ENCODE measurements at places on chromosomes 16 and 17.

DNA sequence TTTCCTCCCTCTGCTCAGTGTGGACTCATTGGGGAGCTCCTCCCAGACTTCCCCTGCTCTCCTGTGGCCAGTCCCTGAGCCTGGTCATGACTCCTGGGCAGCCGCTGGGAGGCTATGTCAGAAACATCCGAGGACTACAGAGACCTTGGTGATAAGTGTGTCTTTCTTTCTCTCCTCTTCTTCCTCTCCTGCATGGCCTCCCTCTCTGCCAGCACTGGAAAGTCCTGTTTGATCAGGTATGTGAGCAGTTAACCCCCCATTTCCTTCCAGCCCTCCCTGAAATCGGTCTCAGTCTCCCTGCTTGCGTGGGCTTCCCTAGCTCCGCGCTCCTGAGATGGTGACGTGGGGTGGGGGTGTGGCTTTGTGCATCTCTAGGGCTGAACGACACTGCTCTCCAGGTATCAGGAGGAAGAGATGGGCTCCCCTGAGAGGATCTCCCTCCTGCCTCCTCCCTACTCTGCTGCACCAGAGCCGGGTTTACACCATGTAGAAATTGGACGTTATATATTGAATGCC lies 2.1 kb downstream of the RHBDL3 start:
- DNase-seq, result no peak

DNA sequence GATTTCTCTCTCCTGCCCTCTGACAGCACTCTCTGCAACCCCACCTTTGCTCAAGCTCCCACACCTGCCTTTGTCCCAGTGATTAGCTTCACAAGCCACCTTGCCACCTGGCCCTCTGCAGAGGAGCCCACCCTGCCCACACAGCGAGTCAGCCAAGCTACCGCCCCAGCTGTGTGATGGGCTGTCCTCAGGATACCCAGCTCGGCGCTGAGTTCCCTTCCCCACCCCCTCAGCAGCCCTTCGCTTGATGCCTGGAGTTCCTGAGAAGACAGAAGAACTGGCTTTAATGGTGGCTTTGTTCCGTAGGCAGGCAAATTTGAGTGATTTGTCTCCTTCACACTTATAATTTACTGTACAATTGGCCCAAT lies 266.4 kb downstream of the CBLN1 start:
- DNase-seq, result no peak

GRCh38 chr16:25223964-25224363 lies 7.2 kb downstream of the AQP8 start:
- no peak for DNase-seq

DNA sequence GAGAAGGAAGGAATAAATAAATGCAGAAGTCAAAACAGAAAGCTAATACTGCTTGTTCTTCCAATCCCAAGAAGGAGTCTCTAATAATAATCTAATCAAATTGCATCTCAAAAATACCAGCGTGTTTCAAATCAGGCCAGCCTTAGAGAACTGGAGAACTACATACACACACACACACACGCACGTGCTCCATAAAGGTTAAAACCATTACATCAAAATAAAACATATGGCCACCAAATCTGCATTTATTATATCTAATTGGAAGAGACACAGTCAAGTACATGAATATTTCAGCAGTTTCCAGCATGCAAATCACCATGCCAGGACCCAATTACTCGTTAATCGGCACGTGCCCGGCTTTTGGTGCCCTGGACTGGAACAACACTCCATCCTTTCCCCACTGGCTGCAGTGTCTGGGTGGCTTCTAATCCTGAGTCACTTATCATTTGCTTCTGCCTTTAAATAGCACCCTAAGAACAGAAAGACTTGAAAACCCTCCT lies 20.4 kb upstream of the KDM8 start:
- no peak for DNase-seq

DNA sequence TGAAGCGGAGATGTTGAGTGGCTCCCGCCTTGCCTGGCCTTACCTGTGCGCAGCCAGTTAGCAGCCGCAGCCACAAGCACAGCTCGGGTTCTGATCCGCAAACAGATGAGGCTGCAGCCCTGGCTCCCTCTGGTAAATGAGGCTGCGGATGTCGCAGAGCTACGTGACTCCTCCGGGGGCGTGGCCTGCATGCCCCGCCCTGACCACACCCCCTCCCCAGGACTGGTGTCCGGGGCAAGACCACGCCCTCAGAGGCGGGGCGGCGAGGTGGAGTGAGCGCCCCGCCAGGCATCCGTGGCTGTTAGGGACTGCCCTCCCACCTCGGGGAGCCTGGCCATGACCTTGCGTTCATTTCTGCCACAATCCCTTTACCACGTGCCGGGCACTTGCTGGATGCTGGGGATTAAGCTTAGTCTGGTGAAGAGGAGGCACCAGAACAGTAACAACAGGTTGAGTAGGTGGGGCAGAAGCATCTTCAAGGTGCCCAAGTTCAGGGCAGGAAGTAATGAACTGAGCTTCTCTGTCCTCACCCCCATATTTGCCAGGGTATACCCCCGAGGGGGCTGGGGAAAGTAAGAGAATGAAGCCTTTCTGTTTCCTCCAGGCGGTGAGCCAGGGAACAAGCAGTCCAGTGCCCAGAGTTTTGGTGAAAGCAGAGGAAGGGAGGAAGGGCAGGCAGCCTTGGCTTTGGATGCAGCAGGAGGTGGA lies at the start of gene ALDOC:
ALDOC (minus strand) TSS at position 138 of the 708 bp plus-strand sequence. CDS start 1,363 bp downstream, outside the sequence.
- DNase-seq, result peak; percentile 74

- DNase-seq, result no peak
Observed at GRCh38 chr16:30528799-30529457, 2.6 kb upstream of the ZNF768 start.

DNA sequence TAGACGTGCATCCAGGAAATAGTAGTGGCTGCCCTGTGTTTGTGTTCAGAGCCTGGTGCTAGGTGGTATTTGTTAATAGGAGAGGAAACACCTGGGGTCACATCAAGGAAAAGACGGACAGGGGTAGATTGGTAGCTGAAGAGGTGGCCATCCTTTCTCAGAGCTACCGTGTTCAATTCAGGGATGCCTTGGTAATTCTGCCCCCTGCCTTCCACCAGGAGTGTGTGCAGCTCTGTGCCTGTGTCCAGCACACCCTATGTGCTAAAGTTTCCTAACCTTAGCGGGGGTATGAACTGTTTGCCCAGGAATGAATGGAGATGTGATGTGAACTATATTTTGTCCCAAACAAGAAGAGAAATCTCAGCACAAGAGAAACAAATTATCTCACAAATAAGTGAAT lies 174.1 kb upstream of the MPHOSPH6 start:
- DNase-seq, result no peak

DNA sequence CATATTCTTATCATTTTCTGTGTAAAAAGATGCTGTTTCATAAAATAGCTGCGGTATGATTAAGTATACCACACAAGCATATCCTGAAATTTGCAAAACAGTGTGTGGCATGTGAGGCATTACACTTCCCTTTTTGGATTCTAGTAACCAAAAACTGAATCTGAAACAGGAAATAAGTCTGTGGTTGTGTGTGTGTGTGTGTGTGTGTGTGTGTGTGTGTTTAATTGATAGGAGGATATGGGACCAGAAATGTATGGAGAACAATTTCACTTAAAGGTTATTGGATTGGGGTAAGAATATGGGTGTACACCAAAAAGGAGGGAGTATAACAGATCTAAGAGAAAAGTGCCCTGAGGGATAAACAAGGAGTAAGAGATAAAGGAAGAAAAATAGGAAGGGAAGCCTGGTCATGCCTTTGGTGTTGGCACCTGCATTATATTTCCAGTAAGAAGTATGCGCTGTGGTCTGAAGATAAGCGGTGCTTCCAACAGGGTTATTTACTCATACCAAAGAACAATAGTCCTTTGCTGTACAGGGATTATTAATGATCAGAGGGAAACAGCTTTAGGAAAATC lies 4.0 kb downstream of the LYRM1 start:
- DNase-seq, result no peak

- DNase-seq, result no peak
Observed at GRCh38 chr16:88058136-88058535, 106.9 kb downstream of the BANP start.

- no peak for DNase-seq
Observed at GRCh38 chr17:75642784-75643642, 9.8 kb downstream of the SMIM5 start.

GRCh38 chr17:53391197-53391596 lies 431.5 kb upstream of the KIF2B start:
- DNase-seq, result no peak

- no peak for DNase-seq
Observed at GRCh38 chr16:70757183-70757582, 43.8 kb downstream of the VAC14 start.

DNA sequence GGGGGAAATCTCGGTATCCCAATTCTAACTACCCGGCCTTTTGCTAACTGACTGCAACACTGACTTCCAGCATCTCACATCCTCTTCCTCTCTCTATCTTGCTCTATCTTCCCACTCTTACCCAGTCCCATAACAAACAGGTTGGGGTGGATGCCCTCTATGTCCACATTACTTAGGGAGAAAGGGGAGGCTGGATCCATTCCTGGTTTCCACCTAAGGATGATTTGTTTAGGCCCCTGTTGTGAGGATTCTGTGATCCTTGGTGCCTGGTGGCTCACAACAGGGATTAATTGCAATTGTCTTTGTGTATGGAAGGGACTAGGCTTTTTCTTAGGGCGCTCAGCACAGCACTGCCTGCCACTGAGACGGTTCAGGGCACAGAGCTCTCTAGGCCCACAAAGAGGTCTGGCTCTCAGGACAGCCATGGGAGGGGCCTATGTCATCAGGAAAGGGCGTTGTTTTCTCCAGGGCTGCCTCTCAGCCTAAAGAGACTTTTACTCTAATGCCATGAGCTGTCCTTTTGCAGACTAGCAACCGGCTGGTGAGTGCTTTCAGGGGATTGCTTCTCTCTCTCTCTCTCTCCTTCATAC lies 612.1 kb upstream of the SALL1 start:
- no peak for DNase-seq

GRCh38 chr16:4052801-4053293 lies 63.4 kb downstream of the ADCY9 start:
- DNase-seq, result no peak

GRCh38 chr17:58534901-58535421 lies 20.5 kb upstream of the MTMR4 start:
- no peak for DNase-seq

DNA sequence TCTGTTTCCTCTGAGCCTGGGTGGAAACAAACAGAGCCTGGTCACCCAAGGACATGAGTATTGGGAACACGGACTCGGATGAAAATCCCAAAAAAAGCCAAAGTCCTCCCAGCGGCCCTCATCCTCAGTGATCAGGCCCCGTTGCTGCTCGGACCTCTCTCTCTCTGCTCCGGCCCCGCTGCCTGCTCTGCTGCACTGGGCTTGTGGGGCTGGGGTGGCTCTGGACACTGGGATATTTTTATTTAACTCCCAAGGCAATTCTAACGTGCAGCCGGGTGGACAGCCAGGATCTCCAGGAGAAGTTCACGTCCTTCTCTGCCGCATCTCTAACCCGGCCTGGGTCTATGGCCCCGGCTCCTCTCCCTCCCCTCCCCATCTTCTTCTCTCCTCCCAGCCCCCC lies 280.9 kb upstream of the TNRC6C start:
- DNase-seq, result no peak

DNA sequence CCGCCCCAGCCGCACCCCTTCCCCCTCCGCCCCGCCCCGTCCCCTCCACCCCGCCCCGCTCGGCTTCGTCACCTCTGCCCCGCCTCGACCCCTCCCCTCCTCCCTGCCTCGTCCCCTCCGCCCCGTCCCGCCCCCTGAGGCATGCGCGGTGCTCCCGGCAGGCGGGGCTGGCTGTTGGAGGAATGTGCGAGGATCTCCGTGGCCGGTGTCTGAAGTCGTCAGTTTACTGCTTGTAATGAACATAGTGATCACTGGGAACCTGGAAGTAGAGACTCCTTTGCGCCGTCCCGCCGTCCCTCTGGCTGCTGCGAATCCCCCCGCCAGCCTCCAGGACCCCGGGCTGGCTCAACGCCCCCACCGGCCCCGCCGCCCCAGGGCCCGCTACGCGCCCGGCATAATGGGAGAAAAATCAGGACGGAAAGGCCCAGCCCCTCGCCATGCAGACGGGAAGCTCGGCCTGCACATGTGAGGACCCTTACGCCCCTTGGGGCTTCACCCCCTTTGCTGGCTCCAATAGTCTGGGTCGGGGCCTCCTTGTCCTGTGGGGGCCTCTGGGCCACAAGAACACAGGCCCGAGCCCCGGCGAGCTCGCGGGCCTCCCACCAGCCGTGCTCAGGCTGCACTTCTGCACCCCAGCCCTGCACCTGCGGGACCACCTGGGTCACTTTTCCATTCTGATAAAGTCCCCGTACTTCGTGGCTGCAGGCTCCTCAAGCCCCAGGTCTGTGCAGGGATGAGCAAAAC lies 743.1 kb downstream of the KCNJ18 start:
- no peak for DNase-seq

- DNase-seq, result no peak
Observed at GRCh38 chr16:61908426-61908825, 127.8 kb downstream of the CDH8 start.

- no peak for DNase-seq
Observed at GRCh38 chr17:4701116-4701515, 2.8 kb downstream of the PELP1 start.

DNA sequence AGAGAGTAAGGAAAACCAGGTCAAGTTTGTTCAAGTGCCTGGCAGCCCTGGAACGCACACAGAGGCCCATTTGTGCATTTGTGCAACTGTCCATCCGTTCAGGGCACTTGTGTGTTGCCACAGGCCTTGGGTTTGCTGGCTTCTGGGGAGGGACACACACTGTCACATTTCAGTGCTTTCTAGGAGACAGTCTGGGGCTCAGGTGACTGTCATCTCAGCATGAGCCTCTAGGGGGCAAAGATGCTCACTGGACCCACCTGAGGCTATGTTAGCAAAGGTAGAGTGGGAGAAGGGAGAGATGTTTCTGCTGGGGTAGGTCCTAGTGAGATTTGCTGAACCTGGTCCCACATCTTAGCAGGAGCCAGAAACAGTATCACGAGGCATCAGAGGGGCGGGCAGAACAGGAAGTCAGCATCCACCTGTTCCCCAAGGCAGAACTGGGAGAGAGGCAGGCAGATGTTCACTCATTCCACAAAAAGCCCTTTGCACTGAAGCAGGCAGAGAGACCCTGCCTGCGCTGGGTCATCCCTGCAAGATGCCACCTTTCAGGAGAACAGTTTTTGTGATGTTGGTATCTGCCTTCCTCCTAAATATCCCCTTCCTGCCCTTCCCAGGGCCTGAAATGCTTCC lies 48.5 kb downstream of the RAI1 start:
- DNase-seq, result no peak

- no peak for DNase-seq
Observed at GRCh38 chr16:25951999-25952398, 260.2 kb downstream of the HS3ST4 start.

DNA sequence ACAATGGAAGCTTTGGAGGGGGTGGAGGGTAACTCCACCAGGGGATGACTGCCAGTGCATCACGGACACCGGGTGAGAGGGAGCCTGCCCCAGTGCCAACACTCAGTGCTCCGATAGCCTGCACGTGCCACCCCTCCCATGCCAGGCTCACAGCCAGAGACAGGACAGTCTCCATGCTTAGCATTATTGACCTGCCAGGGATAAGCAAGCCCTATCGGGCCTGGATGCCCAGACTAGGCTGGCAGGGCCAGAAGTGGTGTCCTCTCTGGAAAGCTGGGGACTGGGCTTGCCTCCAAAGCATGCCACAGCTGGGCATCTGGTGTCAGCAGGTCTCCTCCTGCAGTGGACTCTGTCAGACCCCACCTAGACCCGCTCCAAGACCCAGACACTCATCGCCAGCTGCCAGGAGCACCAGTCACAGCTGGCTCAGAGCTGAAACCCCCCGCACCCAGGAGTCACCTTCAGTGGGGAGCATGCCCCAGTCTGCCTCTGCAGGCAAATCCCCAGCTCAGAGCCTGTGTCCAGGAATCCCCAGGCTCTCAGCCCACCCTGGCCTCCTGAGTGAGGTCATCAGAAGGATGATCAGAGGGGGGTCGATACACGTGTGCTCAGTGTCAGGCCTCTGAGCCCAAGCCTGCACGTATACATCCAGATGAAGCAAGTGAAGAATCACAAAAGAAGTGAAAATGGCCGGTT lies 1.8 kb upstream of the RHBDF1 start:
- DNase-seq, result no peak
